ENCODE measurements at places on chromosomes 6 and 20. TPM values are rescaled to one million over a fixed set of nuclear protein-coding genes. Genes with fewer than 3 reads are reported as not detected.

DNA sequence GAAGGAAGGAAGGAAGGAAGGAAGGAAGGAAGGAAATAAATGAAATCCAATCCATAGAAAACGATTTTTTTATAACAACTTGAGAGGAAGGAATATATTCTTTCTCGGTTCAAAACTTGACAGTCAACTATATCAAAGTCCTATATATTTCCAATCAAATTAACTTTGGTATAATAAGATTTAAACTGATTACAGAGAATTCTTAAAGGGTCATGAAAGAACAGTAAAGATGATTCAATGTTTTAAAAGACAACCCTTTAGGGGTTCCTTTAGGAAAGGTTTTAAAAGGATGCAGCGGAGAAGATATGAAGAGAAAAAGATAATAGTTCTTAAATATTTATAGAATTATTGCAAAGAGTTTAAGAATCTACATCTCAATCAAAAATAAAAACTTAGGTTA, 61.2 kb downstream of the ME1 start:
- no peak for DNase-seq

- no peak for DNase-seq
These were observed 341.9 kb downstream of the ARHGAP18 start for GRCh38 chr6:129368076-129368475.

DNA sequence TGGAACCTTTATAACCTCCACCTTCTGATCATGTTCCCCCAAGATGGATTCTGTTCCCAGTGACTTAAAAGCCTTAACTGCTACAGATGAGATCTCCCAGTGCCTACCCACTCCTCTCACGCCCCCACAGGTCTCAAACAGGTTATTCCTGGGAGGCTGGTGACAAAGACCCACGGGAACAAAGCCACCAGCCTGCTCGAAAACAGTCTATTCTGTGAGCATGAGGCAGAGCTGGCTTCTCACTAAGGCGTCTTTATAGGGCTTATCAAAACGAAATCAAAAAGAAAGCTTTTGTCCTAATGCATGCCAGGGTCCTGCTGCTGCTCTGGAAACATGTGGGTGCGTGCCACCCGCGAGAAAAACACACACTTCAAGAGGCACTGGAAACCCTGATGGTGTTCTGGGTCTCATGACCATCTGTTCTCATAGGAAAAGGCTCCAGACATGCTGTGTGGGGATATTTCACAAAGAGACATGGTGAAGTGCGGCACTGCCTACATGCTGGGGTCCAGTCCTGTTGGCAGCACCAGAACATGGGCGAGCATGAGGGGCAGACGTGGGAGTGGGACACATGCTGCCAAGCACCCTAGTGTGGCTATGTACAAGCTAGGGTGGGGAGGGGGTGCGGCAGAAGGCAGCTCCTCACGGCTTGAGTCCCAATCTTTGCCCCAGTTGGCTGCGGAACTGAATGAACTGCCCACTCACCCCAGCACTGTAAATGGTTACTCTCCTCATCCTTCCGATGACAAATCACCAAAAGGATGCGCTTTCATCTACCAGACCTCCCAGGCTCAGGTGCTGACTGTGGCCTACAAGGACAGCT, 2.1 kb downstream of the FKBP1A start:
- DNase-seq = no peak

RBM39 gene
- 515 TPM for total RNA-seq

CCN6 gene
- total RNA-seq = not detected

ZKSCAN8 gene
- total RNA-seq = 47.6 TPM

FILIP1 gene
- total RNA-seq = 0.73 TPM
